Epithelial cell of prostate (primary cell): ENCODE measurements at places on chromosomes 3 and 15.

DNA sequence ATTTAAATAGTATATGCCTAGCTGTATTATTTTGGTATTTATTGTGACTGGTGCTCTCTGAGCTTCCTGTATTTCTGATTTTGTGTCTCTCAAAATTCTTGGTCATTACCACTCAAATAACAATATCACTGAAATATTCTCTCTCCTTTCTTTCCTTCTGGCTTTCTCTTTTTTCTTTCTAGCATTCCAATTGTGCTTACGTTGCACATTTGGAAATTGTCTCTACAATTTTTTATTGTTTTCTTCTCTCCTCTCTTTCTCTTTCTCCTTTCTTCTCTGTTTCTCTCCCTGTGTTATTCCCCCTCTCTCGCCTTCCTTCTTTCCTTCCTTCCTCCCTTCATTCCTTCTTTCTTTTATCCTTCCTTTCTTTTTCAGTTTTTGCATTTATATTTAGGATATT lies 89.6 kb upstream of the MCTP2 start:
- no peak for DNase-seq

- no peak for DNase-seq
These were observed 62.5 kb upstream of the TAMM41 start for GRCh38 chr3:11908981-11909698.

- DNase-seq, result no peak
These were observed 128.2 kb downstream of the LRRK1 start for GRCh38 chr15:101047301-101047781.

DNA sequence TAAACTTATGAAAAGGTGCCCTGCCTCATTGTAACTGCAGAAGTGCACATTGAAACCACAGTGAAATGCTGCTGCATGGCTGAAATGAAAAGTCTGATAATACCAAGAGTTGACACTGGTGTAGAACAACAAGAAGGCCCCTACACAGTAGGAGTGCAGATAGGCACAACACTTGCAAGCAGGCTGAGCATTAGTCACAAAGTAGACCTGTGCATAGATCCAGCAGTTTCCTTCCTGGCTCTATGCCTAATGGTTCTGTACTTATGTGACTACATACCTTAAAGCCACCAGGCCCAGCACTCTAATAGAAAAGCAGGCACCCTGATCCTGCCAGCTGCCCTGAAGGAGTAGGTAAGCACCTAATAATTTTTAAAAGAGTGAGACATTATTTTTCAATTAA lies 41.8 kb downstream of the PRR23E start:
- DNase-seq, result peak; percentile 8

DNA sequence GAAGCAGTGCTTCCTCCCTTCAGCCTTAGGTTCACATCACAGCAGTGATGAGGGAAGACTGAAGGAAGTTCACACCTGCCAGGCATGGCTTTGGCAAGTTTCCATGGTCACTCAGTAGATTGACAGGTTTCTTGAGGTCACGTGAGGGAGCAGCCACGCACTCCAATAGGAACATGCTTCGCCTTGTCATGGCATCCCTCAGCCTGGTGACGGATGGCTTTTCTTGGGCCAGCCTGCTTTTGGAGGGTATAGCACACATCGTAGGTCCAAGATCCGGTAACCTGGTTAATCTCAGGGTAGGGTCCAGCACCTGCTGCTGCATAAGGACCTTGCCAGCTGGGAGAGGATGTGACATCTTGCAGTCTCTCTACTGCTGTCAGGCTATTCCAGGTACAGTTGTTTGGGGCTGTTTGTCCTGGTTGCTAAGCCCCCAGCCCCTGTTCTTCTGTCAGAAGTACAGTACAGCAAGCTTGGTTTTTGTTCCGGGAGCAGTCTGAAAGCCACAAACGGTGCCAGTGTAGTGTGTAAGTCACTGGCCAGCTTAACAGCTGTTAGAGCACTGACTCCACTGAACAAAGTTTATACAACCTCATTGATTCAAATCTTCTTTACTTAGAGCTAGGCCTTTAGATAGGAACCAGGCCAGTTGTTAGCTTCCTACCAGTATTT lies 42.3 kb downstream of the PSMD6 start:
- no peak for DNase-seq

DNA sequence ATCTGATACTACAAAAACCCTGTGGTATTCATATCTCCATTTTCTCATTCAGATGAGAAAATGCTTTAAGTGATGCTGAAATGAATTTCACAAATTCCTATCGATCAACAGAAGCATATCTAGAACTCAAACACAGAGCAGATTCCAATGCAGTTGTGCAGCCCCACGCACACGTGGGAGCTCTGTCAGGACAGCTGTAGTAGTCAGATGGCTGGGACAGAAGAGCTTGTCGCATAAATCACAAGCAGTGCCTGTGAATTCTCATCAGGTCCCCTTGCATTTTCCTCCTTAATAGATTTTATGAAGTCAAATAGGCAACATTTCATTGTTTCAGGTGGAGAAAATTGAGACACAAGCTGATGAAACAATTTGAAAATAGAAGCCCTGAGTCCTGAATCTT lies 792.3 kb downstream of the AGBL1 start:
- DNase-seq, result no peak

DNA sequence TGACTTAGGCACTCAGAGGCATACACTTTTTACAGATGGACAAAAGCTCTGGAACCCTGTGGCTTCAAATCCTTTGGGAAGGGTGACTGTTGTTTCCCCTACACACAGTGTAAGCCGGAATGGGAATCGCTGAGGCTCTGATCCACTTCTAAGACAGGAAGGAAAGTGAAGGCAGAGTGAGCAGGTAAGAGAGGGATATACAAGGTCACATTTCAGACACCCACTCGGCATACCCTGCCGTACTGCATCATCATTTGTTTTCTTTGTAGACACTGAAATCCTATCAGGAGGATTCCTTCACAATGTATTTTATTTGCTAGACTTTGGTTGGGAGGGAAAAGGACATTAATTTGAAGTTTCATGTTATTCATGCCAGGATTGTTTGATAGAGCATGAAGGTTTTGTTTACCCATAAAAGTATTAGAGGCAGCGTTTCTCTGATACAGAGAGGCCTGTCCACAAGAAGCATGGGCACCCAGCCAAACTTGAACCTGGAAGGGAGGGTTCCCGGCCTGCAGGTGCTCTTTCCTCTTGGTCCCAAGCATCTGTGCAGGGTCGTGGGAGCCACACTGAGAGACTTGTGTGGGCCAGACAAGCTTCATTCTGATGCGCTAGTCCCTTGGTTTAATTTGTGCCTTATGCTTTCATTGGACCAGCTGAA lies 21.9 kb upstream of the POLR2M start:
- DNase-seq, result no peak

DNA sequence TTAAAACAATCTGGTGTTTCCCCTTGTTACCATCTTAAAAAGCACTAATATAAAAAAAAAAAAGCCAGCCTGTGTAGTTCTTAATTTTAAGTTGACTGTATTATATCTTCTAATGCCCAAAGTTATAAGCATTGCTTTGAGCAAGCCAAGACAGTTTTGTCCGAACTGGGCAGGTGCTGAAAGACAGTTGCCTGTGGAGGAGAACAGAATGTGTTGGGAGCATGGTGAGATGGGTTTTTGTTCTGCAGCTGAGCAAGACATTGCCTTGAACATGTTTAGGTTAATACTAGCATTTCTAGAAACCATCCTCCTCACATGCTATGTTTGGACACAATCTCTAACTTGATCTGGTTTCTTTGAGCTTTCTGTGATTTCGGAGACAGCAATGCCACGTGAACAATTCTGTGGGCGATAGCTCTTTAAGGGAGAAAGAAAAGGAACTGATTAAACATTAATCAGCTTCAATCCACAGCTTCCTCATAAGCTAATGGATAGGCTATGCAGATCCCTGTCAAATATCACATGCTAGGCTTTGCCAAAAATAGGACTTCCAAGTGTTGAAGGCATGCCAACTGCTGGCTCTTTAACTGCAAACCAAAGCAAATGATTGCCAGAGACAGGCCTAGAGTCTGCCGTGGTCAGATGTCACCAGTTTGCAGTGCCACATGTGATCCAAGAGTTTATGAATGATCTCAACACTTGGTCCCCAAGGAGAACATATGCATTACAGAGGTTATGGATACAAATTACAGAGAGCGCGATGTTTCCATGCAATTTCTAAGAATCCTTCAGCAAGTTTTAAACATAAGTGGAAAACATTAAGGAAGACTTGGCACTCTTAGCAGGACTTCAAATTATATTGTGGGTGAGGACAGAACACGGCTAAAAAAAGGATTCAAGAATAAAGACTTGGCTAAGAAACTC lies 428.1 kb downstream of the ROBO2 start:
- DNase-seq, result no peak

DNA sequence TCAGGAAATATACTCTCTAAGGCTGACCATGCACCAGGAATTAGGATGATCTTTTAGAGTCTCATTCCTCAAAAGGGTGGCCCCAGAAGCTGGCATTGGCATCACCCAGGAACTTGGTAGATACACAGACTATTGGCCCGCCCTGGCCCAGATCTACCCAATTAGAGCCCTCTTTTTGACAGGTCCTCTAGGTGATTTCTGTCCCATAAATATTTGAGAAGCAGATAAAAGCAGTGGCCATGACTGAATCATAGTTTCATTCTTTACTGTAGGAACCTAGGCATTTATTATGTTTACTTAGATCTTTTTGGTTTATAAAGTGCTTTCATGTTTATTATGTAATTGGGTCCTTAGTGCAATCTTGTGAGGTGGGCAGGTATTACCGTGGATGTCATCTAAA lies 7.6 kb downstream of the TLNRD1 start:
- DNase-seq, result no peak

DNA sequence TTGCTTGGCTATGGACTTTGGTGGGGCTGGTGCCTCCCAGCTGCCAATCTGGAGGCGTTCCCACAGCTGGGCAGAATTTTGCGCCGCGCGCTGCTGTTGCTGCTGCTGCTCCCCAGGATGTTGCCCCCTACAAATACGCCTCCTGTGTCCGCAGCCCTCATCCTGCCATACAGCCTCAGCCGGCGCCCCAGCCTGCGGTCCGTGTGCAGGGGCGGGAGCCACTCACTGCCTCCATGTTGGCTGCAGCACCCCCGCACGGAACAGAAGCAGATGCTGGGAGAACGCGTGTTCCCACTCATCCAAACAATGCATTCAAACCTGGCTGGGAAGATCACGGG lies 197.7 kb upstream of the MCTP2 start:
- no peak for DNase-seq

DNA sequence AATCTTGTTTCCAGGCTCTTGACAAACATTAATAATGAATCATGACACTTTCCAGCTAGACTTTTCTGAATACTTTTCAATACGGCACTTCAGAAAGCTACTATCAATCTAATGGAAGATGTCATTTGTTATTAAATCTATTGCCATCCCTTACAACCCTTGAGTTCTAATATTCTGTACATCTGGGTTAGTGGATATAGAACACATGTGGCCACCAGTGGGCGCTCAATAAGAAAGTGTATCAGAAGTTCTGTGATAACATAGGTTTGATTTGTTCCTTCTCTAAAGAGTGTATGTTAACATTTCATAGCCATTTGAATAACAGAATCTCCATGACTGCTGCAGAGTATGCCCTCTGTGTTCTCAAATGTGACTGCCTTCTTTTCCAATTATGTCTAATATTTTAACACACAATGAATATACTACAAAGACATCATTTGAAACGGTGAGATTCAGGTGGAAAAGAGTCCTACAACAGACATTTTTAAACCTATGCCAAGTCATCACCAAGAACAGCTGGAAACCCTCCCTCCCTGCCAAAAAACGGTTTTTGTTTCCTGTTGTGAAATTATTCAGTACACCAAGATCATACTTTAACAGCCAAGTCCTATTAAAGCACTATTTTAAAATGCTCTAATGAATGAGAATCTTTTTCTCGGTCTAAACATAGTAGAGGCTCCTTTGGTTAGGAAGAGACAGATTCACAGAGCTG lies 22.2 kb downstream of the ALDH1A2 start:
- no peak for DNase-seq

DNA sequence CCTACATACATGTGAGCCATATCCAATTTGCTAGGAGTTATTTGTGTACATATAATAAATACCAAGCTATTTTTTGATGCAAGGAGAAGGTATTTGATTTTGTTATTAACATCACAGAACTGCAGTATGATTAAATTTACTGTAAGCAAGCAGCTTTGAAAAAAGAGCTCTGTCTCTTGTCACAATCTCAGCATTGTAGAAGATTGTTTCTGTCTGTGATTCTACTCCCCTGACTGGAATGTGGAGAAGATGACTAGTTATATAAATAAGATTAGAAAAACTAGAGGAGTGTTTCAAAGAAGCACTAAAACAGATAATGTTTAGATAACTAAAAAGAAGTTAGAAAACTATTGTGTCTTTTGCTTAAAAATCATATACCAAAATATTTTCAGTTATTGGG lies 17.1 kb upstream of the DCBLD2 start:
- no peak for DNase-seq

- DNase-seq, result no peak
These were observed 241.2 kb downstream of the FEZF2 start for GRCh38 chr3:62132027-62132602.

DNA sequence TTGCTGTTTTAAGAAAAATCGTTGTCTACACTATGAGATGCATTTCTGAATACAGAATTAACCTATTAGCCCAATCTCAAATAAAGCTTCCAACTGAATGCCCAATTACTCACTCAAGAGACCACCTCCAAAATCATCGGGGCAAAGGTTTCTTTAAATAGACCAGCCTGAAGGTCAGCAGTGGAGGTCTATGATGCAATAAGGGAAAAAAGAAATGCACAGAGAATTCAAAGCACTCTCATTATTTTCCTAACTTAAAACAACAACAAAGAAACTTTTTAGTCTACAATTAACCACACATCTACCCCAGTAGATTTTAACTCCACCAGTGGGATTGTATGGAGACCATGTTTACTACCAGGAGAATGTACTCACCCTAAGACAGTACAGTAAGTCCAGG lies 657.7 kb upstream of the CCDC54 start:
- DNase-seq, result no peak

GRCh38 chr3:49199239-49199899 lies 28.0 kb downstream of the KLHDC8B start:
- DNase-seq, result no peak

DNA sequence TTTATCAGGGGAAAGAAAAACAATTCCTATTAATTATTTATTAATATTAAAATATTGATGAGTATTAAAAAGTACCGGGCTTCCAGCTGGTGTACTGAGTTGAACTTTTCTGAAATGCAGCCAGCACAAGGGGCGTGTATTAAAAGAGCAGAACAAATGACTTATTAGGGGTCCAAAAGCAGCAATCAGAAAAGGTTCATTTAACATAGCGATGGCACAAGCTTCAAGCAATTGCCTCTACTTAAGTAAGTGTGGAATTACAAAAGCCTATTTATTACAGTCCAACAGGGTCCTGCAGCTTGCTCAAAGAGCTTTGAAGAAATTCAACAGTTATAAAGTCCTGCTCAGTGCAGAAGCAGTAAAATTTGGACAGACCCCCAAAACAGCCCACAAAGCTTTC lies 285.6 kb downstream of the EPHA3 start:
- no peak for DNase-seq

DNA sequence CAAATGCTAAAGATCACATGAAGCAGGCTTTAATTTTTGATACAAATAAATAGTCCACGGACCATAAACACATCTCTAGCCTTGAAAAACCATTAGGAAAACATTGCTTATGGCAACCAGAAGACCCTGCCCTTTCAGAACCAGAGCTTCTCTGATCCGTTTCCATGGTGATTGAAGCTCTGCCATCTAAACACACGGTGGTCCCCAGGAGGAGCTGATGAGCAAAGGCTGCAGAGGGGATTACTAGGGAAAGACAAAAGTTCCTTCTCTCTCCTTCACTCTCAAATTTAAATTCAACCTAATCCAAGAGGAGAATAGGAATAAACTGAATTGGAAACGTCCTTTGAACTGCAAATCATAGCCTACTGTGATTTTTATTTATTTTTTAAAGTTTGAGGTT lies 122.0 kb upstream of the ATP10A start:
- no peak for DNase-seq
